ENCODE measurements at places on chromosomes 3 and 15. TPM values are rescaled to one million over a fixed set of nuclear protein-coding genes. Genes with fewer than 3 reads are reported as not detected.

RIOX2 gene
- 27.1 TPM for total RNA-seq

DNA sequence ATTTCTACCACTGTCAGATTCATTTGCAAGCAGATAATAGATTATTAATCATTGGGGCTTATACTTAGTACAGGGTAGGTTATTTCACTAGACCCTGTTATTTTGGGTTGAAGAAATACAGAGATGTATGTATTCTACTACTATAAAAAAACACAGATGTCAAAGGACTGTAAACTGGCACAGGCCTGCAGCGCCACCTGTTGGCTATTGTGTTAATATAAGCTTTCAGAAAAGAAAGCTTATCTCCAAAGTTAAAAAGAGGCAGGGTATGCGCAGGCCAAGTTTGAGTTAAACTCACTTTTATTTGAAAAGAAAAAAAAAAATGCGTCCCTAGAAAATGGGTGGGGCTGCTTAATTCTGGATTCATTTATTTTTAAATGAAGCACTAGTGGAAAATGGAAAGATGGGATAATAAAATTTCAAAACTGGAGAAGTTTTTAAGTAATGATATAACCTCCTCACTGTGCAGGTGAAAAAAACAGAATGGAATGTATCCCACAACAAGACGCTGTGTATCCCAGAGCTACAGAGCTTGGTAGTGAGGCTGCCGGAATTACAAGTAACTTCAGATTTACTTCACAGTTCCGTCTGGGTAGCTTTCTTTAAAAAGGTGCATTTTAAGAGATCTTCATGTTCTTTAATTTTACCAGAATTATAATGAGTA lies 407.2 kb upstream of the TGFBR2 start:
- H3K27ac ChIP-seq, result peak overlapping the region; percentile 47
- no peaks in the 10 kb centered on the region for H3K36me3 ChIP-seq
- no peaks in the 10 kb centered on the region for H3K27me3 ChIP-seq
- H3K4me1 ChIP-seq, result peaks cover 41% of the 10 kb centered on the region

GRCh38 chr3:10090179-10090578 lies 17.9 kb downstream of the FANCD2OS start:
- H3K4me1 ChIP-seq, result no peaks in the 10 kb centered on the region
- DNase-seq, result no peak
- no peak overlapping the region for H3K27ac ChIP-seq
- peaks cover 5% of the 10 kb centered on the region for H3K36me3 ChIP-seq
- no peak overlapping the region for H3K4me3 ChIP-seq

DNA sequence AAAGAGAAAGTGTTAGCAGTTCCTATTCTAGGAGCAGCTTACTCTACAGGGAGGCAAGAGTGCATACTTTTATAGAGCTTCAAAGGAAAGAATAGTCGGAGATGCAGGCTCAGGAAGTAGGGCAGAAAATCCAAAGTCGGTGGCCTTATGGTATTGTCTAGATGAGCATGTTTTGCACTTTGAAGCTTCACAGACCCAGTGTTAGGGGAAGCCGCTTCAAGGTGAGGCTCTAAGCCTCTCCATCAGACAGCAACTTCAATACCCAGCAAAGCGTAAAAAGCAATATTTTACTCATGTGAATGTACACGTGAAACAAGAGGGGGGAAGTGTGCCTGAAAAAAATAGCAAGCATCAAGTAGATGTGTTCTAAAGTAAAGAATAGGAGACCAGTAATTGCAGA lies 125.6 kb upstream of the RASGRP1 start:
- no peak overlapping the region for H3K4me3 ChIP-seq
- DNase-seq, result no peak

DNA sequence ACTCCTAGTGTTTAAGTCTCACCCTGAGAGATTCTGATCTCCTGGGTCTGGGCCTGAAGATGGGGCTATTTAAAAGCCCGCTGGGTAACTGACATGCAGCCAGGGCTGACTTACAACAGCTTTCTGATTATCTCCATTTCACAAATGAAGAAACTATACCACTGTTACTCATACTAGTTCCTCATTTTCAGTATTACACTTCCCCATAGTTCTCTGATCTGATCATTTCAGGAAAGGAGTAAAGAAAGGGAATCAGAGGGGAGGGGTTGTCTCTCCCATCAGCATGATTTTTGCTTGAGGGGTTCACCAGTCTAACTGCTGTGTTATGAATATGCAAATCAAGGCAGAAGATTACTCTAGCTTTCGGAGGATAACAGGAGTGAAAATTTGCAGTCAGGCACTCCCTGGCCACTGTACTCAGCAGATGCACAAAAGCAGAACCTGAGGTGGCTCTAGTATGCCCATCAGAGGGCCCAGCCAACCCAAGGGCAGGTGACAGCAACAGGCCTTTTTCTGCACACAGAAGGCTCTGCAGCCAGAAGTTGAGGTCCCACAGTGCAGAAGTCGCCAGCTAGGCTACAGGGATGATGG lies 59.4 kb downstream of the DAPK2 start:
- no peak overlapping the region for H3K27ac ChIP-seq
- no peak overlapping the region for H3K4me3 ChIP-seq
- DNase-seq, result no peak
- H3K36me3 ChIP-seq, result no peaks in the 10 kb centered on the region
- peaks cover 2% of the 10 kb centered on the region for H3K27me3 ChIP-seq

DNASE1L3 gene
- not detected for total RNA-seq

GPR149 gene
- not detected for total RNA-seq
